Forelimb muscle (tissue), 1 donor: ENCODE measurements at places on chromosomes 6 and 20.

DNA sequence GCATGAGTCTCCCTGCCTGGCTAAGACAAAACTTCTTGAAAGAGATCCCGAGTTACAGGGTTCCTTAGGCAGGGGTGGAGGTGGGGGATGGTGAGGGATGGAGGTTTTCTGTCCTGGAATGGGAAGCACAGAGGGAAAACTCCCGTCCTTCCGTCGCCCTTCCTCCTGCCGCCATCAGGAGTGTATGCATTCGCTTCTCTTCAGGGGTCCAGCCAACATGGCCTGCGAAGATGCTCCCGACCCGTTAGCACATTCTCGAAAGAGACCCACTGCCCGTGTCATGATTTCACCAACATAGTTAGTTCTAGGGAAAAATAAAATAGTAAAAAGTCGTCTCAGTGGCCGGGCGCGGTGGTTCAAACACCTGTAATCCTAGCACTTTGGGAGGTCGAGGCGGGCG, 37.1 kb downstream of the KIF25 start:
- DNase-seq = no peak

GRCh38 chr6:10400330-10400729, 14.5 kb downstream of the TFAP2A start:
- no peak for DNase-seq

GRCh38 chr6:19444041-19444440, 393.1 kb upstream of the ID4 start:
- DNase-seq = no peak

GRCh38 chr6:36834576-36835341, 4.5 kb downstream of the CPNE5 start:
- DNase-seq = no peak

DNA sequence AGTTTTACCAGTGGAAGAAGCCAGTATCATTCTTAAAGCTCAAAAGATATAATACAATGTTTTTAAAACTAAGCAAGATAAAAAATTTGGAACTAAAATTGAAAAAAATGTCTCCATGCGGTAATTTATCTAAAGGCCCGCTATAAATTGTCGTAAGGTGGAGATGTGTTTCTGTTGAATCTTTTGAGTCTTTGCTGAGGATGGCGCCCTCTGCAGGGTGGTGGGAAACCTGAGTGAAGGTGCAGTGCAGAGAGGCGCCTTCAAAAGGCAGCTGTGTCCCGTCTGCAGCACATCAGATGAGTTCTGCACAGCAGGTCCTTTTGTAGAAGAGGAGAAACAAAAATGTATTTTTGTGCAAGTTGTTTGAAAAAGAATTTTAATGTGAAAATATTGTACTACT, 29.4 kb upstream of the KIF25 start:
- DNase-seq = no peak

DNA sequence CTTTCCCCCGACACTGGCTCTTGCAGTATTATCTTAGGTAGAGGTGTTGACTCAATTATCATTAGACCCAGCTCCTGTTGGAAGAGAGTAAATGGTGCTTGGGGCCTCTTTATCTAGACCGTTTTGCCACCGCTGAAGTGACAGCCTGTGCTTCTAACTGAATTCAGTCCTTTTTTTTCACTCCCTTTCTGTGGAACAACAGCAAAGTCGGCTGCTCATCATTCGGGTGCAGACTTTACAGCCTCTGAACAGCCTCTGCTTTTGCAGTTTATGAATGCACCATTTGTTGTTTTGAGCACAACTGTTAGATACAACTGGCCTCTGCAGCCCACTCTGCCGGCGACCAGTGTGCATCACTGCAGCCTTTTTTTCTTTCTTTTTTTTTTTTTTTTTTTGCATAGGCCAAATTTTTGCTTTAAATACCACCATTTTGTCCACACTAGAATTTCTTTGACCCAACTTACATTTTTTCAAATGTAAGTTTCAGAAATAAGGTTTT, 35.8 kb downstream of the RREB1 start:
- DNase-seq = no peak

DNA sequence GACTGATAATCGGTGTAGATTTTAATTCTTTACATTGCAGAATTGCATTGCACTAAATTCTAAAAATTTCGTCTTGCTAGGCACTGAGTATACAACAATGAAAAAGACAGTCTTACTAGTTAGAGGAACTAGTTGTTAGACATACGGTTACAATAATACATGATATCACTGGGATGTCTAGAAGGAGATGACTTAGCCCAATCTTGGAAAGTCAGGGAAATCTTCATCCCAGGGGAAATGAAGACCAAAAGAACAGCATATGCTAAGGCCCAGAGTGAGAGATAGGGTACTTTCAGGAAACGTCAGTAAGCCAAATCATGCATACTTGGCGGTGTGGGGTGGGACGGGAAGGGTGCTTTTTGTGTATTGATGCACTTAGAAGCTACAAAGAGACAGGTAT, 901 bp downstream of the CEP57L1 start:
- no peak for DNase-seq

DNA sequence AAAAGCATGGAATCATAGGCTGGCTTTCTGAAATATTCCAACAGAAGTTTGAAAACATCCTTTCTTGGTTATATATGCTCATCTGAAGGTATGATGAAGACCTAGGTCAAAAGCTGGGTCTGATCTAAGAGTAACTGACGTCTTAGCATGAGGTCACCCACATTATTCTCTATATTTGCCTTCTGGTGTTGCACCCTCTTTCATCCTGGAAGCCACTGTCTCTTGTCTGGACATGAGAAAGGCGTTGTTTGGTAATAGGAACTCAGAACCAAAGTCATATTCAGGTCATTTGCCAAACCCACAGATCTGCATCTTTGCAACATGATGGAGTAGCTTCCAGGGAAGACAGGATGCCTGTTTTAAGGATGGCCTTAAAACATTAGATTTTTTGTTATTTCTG, 17.6 kb downstream of the GABRR1 start:
- no peak for DNase-seq

DNA sequence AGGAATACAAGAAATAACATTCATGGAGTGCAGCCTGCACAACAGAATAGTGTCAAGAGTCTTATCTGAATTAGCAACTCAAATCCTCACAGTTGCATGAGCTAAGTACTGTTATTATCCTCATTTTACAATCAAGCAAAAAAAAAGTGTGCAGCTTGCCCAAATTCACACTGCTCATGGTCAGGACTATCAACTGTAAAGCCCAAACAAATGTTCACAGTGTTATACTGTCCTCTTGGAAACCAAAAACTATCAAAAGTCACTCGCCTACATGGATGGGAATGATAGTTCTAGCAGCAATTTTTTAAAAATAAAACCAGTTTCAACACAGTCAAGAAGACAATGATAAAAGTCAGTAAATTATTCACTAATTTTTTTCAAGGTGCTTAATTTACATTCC, 114.6 kb upstream of the HSF2 start:
- DNase-seq = no peak

DNA sequence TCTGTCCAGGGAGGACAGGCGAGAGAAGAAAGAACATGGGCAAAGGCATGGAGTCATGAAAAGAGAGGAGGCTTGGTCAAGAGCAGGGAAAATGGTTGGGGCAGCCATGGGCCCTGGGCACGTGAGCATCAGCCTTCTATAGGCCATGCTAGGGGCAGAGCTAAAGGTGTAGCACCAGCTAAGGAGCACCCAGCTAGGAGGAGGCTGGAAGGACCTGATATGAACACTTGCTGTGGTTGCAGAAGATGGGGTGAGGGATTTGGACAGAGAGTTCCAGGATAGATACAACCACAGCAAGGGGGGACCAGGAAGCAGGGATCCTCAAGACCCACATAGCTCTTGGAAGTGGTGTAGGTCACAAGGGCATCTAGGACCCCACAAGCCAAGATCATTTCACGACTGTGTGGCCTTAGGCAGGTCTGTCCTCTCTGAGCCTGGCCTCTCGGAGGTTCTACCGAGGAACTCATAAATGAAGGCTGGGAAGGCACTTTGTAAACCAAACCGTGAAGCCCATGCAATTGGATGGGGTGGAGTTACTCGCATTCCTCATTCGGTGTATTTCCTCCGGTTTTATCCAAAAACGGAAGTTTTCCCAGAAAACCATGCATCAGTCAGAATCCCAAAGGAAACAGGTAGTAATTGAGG, 74.0 kb upstream of the TOP1 start:
- DNase-seq = no peak

DNA sequence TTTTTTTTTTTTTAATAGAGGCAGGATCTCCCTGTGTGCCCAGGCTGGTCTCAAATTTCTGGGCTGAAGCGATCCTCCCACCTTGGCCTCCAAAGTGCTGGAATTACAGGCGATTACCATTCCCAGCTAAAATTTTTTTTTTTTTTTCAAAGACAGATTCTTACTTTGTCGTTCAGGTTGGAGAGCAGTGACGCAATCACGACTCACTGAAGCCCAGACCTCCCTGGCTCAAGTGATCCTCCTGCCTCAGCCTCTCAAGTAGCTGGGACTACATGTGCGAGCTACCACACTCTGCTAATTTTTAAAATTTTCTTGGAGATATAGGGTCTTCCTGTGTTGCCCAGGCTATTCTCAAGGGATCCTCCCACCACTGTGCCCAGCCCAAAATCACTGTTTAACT, 58.0 kb upstream of the MYO6 start:
- DNase-seq = no peak

DNA sequence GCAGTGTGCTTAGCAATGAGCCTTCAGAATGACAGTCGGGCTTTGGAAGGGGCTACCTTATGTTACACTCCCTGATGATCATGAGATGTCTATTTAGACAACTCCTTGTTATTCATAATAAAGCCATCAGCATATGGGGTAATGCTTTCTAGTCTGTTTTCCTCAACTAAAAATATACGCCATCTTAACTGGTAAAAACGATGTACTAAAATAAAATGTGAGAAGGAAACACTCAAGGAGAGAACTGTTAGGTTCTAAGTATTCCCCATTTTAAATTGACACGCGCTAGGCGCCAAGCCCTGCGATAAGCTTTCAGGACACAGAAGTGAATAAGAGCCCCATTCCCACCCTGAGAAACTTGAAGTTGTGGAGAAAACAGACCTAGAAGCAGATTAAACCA, 43.6 kb downstream of the SOD2 start:
- no peak for DNase-seq

- DNase-seq = no peak
These were observed 217.5 kb upstream of the THEMIS start for GRCh38 chr6:128118401-128118800.
